ENCODE measurements at places on chromosomes 4 and X.

DNA sequence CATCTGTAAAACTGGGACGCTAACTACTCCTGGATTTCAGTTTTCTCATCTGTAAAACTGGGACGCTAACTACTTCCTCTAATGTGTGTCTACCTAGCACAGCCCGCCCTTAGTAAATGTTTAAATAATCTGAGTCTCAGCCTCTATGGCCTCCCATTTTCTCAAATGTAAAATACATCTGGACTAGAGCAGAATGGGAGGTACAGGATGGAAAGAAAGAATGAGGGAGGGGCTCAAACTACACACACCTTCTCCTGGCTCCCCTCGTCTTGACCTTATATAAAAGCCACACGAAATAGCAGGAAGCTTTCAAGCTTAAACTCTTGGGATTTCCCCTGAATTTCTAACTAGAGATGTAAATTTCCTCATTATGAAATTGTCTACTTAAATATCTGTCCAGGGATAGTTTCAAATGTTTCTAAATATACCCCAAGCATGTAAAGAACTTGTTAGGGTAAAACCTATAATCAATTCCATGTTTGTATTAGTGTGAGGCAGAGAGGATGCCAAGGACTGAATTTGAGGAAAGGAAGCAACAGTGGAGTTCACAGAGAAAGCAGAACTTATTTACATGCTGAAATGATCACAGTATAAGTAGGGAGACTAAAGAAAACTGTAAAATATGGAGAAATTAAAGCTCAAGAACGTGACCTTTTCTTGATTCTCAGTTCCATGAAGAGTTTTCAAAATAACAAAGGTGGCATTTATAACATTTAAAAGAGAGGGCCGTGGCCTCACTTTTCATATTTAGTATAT lies 220.0 kb downstream of the NWD2 start:
- DNase-seq = no peak

DNA sequence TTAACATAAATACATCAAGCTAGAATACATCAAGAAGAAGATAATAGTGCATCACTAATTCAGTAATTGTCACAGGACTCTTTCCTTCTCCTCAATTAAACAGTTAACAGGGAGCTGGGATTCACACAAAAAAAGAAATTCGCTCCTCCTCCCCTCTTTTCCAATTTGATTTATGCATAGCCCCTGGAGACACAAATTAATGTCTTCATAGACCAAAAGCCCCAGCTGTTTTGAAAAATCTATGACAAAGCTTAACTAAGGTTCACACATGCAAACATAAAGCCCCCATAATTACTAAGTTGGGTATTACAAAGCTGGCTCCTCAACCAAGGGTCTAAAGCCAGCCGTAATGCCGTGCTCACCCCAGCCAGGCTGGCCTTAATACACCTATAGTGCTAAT lies 61.2 kb downstream of the ENOX2 start:
- no peak for DNase-seq

- no peak for DNase-seq
Observed at GRCh38 chrX:153844509-153845082, 14.3 kb upstream of the PDZD4 start.

DNA sequence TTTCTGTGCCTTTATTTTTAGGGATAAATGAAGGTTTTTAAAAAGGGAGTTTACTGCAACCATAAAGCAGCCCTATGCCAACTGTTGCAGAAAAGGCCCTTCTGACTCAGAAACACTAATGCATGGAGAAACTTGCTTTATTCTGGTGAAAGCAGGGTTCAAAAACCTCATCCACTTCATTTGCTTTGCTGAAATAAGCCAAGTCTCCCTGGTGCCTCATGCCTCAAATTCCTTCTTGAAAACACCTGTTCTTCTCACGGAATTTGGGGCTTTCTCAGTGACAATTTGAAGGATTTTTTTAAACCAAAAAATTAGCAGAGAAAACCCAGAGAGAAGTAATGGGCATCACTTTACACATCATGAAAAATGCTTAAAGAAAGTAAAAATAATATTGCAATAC lies 349.0 kb downstream of the PCDH7 start:
- no peak for DNase-seq

DNA sequence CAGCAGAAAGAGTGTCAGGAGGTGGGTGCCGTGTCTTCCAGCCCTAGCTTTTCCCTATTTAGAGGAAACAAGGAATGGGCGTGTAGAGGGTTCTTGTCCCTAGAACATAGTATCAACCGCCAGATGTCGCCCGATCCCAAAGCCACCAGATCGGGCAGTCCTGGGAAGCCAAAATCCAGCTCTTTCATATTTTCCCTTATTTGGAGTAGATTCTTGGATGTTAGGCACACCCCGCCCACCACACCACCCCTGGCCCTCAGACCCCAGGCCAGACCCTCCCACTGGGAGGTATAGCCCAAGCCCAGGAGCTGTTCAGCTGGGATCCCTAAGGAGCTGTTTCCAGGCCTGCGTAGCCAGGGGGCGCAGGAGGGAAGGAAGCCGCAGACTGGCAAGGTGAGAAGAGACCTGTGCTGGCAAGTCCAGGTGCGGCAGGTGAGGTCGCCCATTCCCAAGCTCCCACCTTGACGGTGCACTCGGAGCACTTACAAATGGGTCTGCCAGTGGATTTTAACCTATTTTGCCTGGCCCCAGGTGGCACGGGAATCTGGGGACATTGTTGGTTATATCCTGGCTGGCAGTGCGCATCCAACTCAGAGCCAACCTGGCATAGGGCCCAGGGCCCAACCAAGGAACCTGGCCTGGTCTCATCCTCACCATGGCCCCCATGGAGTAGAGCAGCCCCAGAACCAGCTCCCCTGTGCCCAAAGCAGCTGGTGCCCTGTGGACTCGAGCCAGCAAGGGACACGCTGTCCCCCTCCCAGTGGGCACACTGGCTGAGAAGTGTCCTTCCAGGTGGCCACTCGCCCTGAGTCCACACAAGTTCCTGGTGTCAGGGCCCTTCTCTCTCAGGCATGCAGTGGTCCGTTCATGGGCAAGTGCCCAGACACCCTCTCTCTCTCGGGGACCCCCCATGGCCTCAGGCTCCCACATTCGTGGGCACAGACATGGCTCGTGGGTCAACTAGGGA lies 811 bp downstream of the FLNA start:
- DNase-seq = peak; percentile 75

DNA sequence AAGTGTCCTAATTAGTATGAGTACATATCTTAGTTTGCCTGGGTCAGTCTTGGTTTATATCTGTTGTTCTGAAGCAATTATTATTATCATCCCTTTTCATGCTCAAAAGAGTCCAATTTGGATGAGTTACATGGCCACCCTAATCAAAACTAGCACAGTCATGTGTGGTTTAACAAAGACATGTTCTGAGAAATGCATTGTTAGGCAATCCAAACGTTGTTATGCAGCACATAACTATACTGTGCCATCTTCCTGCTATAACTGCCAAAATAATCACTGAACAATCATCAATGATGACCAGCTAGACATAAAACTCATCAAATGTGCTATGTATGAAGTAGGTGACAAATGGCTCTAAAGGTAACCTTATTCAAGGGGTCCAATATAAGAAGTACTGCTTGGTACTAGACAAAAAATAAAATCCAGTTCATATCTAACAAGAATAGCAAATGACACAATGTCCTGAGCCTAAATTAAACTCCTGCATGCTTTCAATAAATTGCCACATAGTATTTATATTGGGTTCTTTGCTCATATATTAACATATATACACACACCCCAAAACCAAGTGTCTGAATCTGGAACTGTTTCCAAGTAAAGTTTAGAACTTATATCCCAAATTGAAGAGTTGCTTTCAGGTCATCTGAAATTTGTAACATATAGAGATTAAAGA lies 41.9 kb downstream of the CNOT6L start:
- no peak for DNase-seq

DNA sequence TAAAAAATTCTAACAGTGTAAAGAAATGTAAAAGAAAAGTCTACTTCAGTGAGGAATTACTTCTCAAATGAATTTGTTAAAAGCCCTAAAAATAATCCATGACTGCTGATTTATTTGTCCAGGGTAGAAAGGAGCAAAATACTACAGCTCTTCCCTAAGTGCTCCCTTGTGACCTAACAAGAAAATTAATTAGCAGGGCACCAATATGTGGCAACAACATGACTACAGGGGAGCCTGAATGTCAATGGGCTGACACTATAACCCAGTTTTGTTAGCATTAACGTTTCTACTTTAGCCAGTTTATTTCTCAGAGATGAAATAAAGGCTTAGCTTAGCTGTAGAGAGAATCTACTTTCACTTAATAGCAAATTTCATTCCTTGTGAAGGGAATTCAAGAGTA lies 918.9 kb upstream of the EPHA5 start:
- DNase-seq = no peak

DNA sequence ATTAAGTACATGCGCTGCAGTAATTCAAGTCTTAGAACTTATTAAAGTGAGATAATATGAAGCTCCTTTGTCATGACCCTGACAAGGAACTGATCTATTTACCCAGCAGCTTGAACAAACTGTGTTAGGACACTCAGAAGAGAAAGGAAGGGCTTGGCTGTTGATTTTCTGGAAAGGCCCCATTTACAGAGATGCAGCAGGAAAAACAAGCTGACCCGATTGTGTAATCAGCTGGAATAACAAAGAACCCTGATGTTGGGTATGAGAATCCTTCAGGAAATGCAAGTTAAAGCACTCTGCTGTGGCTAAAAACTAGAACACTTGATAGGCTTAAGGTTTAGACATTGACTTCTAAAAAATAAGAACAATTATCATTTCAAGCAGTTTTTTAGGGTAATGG lies 64.8 kb downstream of the TBC1D9 start:
- DNase-seq = no peak

- DNase-seq = no peak
Observed at GRCh38 chrX:17591741-17592110, 145.6 kb upstream of the SCML1 start.

DNA sequence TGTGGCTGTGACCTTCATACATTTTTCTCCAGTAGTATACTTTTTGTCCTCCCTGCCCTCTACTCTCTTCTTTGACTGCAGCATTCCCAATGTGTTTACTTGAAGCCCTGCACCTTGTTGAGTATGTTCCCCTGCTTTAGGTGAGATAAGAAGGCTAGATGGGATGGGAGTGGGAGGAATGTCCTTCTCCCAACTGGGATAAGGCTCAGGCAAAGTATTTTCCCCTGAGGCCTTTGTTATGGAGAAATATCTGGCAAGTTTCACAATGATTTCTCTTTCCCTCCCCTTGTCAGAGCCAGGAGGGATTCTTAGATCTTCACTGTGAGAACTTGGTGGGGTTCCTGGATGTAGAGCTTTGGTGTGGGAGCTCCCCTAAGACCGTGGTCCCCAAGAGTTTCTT lies 131.8 kb downstream of the CLCN5 start:
- DNase-seq = no peak

GRCh38 chr4:6633091-6633906 lies 7.2 kb upstream of the MRFAP1 start:
- DNase-seq = peak; percentile 72

GRCh38 chrX:150845091-150845490 lies 53.4 kb downstream of the CD99L2 start:
- peak; percentile 11 for DNase-seq

GRCh38 chrX:154717824-154718223 lies 33.1 kb downstream of the GAB3 start:
- DNase-seq = no peak

- no peak for DNase-seq
Observed at GRCh38 chrX:17635231-17635630, 102.1 kb upstream of the SCML1 start.

GRCh38 chr4:188658958-188659522 lies 519.8 kb downstream of the TRIML1 start:
- no peak for DNase-seq

DNA sequence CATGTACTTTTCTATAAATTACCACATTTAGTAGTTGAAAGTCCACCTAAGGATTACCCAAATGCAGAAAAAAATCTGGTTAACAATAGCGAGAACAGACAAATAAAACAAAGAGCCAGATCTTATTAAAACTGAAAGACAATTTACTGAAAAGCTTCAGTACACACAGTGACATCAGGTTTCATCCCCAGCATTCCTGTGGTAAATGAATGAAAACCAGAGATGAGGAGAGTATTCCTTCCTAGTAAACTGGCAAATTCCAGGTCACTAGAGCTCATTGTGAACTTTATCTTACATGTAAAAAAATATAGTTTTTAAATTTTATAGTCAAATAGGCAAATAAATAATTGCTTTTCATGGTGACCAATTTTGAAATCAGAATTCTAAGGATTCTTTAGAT lies 1290.5 kb downstream of the ADGRL3 start:
- no peak for DNase-seq

DNA sequence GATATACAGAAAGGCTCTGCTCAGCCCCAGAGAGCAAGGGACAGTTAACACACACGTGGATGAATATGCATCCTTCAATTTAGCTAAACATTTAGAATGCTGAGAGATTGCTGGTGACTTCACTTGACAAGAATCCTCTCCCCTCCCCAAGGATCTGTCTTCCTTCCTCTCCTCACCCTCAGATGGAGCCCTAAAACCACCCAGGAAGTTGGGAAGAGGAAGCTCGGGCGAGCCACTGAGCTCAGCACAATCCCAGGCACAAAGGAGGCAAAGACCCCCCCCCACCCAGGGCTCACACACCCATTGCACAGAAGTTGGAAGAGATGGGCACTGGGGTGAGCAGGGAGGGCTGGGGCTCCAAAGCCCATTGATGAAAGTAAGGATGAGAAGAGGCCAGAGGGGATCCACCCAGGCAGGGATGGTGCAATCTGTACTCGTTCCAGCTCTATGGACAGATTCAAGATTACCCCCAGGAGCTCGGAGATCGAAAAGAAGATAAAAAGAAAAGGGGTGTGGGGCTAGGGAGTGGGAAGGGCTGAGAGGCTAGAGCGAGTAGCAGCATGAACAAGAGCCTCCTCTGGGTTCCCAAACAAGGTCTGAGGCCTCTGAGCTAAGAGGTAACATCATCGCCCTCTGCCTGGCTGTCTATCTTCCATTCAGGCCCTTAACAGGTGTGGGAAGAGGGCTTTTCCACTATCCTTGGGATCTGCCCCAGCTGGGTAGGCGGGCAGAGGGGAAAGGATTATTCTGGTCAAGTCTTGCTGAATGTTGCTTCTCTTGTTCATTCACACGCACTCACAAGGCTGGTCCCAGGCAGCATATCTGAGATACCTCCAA lies 1.2 kb downstream of the TFE3 start:
- peak; percentile 45 for DNase-seq

DNA sequence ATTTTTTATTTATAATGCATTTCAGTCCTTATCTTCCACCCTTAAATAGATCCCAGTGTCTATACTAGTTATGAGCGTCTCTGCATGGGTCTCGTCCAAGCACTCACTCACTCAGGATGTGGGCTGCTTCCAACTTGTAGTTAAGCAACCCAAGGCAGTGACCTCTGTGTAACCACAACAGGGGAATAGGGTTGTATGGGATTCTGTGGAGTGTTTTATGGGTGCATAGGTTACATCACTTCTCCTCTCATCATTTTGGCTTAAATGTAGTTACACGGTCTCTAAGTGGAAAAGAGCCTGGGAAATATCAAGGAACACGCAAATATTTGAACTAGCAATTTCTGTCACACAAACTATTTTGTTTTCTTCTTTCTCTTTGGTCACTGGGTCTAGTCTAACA lies 931.0 kb downstream of the STIM2 start:
- peak; percentile 24 for DNase-seq

DNA sequence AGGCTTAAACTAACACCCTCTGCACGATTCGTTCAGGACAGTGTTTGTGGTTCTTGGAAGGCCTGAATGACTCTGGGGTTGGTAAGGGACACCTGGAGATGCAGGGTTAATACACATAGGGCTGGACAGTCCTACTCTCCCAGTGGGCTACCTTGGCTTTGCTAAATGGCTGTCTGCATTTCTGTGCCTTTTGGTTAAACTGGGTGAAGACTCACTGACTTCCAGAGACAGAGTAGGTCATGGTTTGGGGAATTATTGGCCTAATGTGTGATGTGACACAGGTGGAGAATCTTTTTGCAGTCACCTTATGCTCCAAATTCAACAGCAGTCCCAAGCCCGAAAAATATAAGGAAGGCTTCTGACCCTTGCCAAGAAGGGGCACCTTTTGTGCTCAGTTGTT lies 10.5 kb downstream of the POU4F2 start:
- no peak for DNase-seq
